ENCODE measurements at places on chromosomes 6 and 20.

GRCh38 chr6:65501045-65501444 lies 206.0 kb downstream of the EYS start:
- no peak for DNase-seq

DNA sequence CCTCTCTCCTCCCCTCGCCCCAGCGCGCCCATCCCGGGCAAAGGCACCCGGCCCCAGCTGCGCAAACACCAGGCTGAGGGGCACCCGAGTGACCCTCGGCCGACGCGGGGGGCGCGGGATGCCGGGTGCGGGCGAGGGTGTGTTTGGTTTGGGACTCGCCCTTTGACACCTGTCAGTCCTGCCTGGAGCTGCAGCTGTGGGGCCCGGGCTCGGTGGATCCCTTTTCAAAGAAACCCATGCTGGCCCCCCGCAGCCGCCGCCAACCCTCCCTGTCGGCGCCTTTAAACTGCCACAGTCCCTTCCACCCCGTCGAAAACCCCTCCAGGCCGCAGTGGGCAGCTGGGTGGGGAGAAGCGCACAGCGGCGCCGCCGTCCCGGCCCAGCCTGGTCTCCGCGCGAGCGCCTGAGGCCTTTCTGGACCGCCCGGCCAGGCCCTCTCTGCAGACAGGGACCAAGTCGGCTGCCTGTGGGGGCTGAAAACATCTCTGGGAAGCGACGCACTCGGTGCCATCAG lies 5.5 kb downstream of the FOXQ1 start:
- DNase-seq, result no peak

- DNase-seq, result no peak
These were observed 1348.5 kb downstream of the GRIK2 start for GRCh38 chr6:102742028-102742427.

- DNase-seq, result no peak
These were observed 81.2 kb upstream of the LOC128125822 start for GRCh38 chr6:63491119-63491518.

DNA sequence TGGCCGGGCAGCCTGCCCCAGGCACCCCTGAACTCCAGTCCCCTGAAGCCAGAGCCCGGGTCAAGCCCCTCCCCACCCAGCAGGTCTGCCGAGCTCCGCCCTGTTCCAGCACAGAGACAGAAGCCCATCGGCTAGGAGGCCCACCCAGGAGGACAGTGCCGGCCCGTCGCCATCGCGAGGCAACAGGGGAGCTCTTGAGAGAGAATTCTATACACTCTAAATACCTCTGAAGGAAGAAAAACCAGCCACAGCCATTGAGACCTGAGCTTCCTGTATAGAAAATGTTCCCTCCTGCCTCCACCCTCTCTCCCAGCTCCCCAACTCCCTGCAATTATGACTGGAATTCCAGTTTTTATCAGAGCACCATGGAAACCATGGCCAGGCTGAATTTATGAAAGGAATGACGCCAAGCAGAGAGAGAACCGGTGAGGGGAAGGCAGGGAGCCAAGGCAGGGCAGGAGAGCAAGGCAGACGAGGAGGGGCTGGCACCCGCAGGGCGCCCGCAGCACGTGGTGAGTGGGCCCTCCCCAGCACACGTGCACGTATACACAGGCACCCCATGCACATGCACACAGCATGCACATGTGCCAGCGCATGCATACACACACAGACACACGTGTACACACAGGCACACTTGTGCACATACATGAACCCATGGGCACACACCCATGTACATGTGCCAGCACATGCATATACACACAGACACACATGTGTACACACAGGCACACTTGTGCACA lies 27.6 kb upstream of the MRGBP start:
- DNase-seq, result no peak

Measured in esophagus squamous epithelium (tissue), 5 donors.